ENCODE measurements at places on chromosomes 12 and 14.
A peak's percentile ranks its signal among the peaks of the same experiment; 100 is the strongest.

GRCh38 chr12:6241495-6241894 lies 41.3 kb downstream of the CD9 start:
- DNase-seq, result no peak

DNA sequence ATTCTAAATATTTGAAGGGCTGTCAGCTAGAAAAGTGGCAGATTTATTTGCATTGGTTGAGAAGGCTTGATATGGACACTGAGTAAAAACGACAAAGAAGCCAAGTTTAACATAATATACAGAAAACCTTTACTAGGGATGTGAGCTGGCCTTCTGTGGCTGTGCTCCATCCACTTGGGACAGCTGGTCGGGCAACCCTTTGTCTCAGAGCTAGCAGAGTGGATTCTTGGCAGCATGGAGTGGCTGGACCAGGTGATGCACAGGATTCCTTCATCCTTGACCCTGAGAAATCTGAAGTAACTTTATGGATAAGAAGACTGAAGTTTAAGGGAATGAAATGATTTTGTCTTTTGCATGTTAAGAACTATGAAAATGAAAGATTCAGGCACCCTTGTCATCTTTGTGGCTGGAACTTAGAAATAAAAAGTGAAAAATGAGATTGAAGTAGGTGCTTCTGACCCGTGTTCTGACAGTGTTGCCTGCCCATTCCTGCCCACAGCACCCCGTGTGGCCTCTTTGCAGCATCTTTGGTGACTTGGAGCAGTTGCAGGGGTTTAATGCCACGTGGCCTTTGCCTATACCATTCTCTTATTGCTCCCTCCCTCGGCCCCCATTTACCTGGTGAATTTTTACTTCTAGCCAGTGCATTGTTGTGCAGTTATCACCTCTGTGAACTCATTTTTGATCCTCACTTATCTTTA lies 32.6 kb downstream of the PELI2 start:
- no peak for DNase-seq

DNA sequence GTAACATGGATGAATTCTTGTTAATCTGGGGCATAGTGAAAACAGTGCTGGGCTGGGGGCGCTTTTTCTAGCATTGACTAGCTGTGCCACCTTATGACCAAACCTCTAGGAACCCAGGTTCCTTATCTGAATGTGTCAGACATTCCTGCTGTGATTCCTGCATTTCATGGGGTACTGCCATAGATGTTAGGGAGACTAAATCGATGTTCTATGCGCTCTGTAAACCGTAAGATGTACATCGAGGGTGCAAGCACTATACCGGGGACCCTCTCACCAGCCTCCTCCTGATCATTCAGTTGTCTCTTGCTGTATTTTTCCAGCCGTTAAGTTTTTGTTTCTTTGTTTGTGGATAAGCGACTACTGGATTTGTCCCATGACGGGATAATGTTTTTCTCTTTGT lies 170.9 kb upstream of the PARP11 start:
- DNase-seq, result peak; percentile 1

DNA sequence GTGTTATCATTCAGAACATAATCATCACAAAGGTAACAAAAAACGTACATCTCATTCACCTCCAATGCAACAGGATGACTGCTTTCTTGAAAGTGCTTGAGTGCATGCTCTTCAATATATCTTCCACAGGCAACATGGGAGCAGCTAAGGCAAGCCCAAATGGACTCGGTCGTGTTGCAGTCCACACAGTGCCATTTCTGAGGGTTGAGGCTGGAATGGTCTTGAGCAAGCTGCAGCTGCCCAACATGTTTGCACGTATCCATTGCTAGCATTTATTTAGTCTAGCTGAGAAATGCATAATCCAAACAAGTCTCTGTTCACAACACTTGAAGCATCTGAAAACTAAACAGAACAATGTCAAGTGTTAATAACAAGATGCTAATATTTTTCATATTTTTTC lies 17.3 kb downstream of the USP44 start:
- no peak for DNase-seq

DNA sequence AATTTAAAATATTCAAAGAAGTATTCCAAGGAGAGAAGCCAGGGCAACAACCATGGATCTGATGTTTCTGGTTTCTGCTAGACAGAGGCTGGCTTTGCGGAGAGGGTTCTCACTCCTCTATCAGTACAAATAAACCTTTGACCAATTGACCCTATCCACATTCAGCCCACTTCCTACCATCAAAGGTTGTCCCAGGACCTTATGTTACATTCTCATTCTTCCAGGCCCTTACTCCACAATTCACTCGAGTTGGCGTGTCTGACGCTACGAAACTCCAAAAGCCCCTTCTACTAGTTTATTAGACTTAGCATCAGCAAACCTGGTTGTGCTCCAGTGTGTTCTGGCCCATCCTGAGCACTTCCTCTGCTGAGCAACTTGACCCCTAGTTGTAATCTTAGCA lies 24.8 kb upstream of the RNASE12 start:
- no peak for DNase-seq

DNA sequence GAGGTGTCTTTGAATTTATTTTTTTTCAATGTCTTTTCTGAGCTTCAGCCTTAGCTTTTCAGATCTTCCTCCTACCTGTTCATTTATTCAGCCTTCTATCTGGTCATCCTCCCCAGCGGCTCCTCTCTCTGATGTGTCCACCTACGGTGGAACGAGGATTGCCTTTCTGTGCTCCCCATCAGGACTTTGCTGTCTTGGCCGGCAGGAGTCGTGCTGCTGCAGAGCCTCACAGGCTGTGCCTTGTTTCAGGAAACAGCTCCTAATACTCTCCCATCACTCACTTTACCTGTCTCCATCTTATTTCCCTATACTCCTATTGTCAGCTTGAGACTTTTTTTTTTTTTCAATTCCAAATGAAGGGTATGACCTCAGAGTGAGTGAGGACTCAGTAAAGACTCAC lies 76.9 kb downstream of the KICS2 start:
- DNase-seq, result no peak

DNA sequence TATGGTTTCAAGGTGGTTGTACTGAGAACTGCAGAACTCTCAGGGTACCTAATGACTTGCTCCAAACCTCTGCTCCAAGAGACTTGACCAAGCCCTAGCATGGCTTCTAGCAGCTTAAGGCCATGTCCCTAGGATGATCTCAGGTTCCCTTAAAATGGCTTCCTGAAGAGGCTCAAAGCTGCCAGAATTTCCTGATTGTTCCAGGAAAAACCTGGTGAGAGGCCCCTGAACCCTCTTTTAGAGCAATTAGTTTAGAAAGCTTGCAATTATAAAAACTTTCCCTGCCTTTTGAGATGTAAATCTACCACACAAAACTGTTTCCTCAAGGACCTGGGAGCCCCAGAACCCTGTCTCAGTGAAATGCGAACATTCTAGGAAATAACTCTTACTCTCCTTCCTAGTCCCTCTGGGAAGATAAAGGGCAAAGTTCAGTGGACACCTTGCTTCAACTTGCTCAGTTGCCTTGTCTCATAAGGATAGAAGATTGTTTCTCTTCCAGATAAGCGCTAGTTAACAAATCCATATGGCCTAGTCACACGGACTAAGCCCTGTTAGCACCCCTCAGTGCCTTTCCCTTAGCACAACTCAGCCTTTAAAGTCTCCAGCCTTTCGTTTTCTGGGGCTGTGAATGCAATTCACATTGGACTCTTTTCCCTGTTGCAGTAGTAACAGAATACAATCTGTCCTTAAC lies 2.5 kb downstream of the CMAS start:
- no peak for DNase-seq

- no peak for DNase-seq
Measured at GRCh38 chr14:84804895-84805294, 725.0 kb upstream of the FLRT2 start.

DNA sequence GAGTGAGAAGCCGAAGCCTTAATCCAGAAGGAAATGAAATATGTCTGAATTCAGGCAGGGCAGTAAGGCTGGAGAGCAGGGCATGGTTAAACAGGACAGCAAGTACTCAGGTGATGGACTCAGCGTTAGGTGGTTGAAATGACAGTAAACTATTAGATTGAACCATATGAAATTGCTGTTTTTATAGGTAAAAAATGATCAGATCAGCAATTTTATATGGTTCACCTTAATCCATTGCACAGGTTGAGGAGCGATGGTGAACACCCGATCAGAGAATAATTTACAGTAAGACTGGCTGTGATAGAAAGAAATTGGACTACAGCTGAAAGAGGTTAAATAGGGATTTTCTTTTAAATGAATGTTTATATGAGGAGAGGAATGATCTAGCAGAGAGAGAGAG lies 56.6 kb downstream of the TTC6 start:
- no peak for DNase-seq

- no peak for DNase-seq
Measured at GRCh38 chr14:105028251-105028927, 7.5 kb upstream of the CDCA4 start.

DNA sequence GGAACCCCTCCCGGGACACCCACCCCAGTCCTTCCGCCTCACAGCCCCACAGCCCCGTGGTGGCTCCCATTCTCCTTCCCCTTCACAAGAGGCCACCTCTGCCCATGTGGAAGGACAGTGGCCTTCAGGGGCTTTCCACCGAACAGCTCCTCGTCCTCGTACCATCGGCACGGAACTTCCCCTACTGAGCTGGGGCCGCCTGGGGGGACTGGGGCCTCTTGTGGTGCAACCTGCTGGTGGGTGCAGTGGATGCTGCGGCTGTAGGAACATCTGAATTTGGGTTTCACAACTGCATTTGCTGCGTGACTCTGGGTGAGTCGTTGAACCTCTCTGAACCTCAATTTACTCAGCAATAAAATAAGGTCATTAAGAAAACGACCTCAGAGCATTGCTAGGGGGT lies 50.9 kb downstream of the RFLNA start:
- DNase-seq, result no peak

GRCh38 chr14:100616854-100617409 lies 29.7 kb upstream of the BEGAIN start:
- DNase-seq, result no peak

GRCh38 chr14:106585692-106586091 lies 1059.3 kb downstream of the TMEM121 start:
- DNase-seq, result no peak

DNA sequence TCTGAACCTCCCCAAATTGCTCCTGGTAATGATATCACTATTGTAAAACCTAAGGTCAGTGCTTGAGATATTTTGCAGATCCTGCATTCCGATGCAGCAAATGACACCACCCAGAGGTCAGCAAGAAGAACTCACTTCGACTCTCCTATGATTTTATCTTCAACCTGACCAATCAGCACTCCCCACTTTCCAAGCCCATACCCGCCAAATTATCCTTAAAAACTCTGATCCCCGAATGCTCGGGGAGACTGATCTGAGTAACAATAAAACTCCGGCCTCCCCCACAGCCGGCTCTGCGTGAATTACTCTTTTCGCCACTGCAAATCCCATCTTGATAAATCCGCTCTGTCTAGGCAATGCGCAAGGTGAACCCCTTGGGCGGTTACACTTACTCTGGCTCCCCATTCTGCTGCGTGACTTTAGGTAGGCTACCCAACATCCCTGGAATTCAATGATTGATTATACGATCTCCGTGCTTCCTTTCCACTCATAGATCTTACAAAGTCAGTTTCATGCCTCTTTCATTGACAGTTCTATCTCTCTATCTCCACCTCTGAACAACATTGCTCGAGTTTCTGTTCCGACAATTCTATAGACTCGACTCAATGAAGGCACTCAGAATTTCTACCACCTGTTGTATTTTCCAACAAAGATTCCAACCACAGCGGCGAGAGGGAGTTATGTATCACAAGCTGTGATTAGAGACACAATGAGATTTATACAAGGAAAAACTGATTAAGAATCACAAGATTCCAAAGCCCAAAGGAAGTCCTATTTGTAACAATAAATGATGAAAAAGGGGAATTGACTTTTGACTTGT lies 939 bp downstream of the NPC2 start:
- DNase-seq, result no peak

DNA sequence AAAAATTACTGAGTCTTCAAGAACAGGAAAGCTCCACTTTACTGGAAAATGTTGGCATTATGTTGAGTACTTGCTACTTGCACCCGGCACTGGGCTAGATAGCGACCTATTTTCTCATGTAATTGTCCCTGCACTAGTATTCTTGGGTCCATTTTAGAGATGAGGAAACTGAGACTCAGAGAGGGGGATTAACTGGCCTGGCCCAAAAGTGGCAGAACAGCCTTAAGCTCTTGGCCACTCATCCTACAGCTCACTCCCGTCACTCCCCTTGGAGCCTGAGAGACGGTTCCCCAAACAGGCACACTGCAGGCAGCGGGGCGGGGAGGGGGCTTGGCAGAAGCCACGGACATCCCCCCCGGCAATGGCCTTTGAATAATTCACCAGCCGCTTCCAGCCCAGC lies 113.9 kb downstream of the SCARB1 start:
- DNase-seq, result no peak

- DNase-seq, result no peak
Measured at GRCh38 chr12:117352206-117352605, 9.2 kb downstream of the NOS1 start.

- no peak for DNase-seq
Measured at GRCh38 chr12:109116611-109116949, 193 bp downstream of the ACACB start.

GRCh38 chr12:41932470-41932991 lies 212.1 kb downstream of the GXYLT1 start:
- DNase-seq, result peak; percentile 92

GRCh38 chr12:24012528-24012927 lies 63.1 kb upstream of the SOX5 start:
- DNase-seq, result no peak

DNA sequence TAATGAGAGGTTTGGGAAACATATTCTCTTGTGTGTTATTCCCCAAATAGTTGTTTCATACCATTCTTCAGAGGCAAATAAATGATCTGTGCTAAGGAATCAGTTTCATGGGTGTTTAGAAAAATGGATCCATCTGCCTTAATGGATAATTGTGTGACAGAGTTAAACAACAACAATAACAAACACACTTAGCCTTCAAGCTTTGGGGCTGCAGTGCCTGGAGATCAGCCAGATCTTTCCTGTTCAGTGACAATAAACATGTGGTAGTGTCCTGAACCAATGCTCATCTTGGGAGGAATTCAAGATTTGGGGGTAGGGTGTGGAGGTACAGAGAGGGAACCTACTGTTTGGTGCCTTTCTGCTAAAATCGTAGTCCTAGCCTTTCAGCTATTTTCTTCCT lies 93.7 kb upstream of the PRICKLE1 start:
- DNase-seq, result no peak

- no peak for DNase-seq
Measured at GRCh38 chr12:26527682-26528081, 305.3 kb downstream of the ITPR2 start.

- no peak for DNase-seq
Measured at GRCh38 chr14:100039903-100040302, 25.3 kb upstream of the EVL start.

DNA sequence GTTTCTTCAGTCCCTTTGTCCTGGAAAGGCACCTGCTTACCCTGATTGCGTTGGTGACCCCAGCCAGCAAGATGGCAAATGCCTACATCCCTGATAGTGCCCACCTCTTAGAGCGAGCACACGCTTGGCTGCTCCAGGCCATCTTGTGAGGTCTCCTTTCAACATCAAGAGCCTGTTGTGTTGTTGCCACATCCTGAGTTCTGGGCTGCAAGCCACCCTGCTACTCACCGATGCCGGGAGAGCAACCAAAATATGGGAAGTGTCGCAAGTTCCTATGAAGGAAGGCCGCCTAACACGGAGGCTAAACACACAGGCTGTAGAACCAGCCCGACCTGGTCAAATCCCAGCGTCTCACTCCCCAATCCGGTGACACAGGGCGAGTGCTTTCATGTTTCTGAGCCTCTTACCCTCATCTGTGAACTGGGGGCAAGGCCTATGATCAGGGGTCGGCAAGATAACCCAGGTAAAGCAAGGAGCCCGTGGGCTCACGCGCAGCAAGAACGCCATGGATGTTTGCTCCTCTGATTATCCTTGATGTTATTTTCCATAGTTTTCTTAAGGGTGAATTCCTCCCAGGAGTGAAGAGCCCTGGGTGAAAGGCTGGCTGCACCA lies 98.4 kb downstream of the LGMN start:
- DNase-seq, result peak; percentile 91

GRCh38 chr14:21498540-21499526 lies 12.3 kb downstream of the METTL3 start:
- no peak for DNase-seq
